ENCODE measurements at places on chromosomes 2 and 18. TPM values are rescaled to one million over a fixed set of nuclear protein-coding genes. Genes with fewer than 3 reads are reported as not detected.

GRCh38 chr2:218418717-218419458 lies at the start of gene VIL1:
VIL1 (plus strand) TSS chr2:218419123; CDS start chr2:218423779, 4,656 bp downstream.
- no peak for DNase-seq

- DNase-seq: no peak
These were observed 41.3 kb upstream of the EGR4 start for GRCh38 chr2:73334620-73335019.

GRCh38 chr2:64440843-64441242 lies 13.1 kb upstream of the LGALSL start:
- DNase-seq: no peak

Gene PLCD4
- total RNA-seq: not detected

GRCh38 chr2:200922439-200922838 lies 33.3 kb downstream of the NIF3L1 start:
- DNase-seq: no peak

Gene PPM1G
- total RNA-seq: 48.9 TPM

DNA sequence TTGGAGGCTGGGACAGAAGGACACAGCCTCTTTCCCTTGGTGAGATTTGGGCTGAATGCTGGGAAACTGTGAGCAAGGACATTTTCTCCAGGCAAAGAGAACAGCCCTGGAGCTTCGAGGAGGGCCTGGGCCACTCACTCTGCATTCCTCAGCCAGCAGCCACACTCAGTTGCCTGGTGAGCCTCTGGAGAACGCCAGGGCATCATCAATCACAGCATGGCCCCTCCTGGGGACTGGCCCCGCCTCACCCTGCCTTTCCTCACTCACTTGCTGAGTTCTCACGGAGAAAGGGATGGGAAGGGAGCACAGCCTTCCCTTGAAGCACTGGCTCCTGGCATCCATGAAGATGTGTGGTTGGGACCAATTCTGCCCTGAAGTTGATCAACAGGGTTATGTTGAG lies 55.0 kb downstream of the APOB start:
- no peak for DNase-seq
